CD4-positive, CD25-positive, alpha-beta regulatory T cell (primary cell): ENCODE measurements at places on chromosomes 11 and 22. TPM values are rescaled to one million over a fixed set of nuclear protein-coding genes. Genes with fewer than 3 reads are reported as not detected.
A peak's percentile ranks its signal among the peaks of the same experiment; 100 is the strongest.

GRCh38 chr11:17013548-17014320, 480 bp downstream of the PLEKHA7 start:
- H3K27me3 ChIP-seq: peaks cover 21% of the 10 kb centered on the region
- no peak overlapping the region for H3K27ac ChIP-seq
- no peak overlapping the region for H3K4me3 ChIP-seq

- DNase-seq: no peak
- no peaks in the 10 kb centered on the region for H3K27me3 ChIP-seq
- H3K4me3 ChIP-seq: no peak overlapping the region
- H3K4me1 ChIP-seq: no peaks in the 10 kb centered on the region
- peaks cover 55% of the 10 kb centered on the region for H3K36me3 ChIP-seq
- no peak overlapping the region for H3K27ac ChIP-seq
These were observed 35.0 kb downstream of the RNF141 start for GRCh38 chr11:10506008-10506370.

DNA sequence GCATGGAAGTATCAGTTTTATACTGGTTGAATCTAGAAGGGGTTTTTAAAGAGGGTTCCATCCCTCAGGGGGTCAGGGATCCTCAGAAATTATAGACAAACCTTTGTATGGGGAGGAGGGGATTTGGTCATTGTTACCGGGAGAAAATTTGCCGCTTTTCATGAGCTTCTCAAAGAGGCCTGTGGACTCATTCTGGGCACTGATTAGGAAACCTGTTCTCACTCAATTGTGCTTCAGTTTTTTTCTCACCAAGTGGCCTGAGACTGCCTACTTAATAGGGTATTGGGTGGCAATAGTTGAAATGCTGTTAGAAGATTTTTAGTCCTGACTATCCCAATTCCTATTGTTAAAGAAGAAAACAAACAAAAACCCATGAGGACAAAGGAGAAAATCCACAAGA, 14.0 kb downstream of the MPEG1 start:
- H3K36me3 ChIP-seq: no peaks in the 10 kb centered on the region
- no peaks in the 10 kb centered on the region for H3K27me3 ChIP-seq
- H3K27ac ChIP-seq: no peak overlapping the region
- DNase-seq: no peak
- no peak overlapping the region for H3K4me3 ChIP-seq

DNA sequence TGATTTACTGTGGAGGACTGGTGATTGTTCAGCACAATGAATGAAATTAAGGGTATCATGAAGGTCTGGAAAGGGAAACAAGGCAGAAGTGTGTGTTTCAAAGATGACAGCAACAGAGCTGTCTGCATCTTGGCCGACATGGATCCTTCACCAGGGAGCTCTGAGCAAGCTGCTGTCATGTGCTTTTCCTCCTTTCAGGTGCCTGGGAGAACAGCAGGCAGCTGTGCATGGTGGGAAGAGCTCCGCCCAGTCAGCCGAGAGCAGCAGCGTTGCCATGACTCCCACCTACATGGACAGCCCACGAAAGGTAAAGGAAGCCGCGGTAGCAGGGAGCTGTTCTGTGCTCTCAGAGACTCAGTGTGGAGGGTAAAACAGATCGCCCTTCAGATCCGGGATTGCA, 87.1 kb upstream of the YWHAH start:
- no peak for DNase-seq
- peaks cover 41% of the 10 kb centered on the region for H3K36me3 ChIP-seq
- no peaks in the 10 kb centered on the region for H3K27me3 ChIP-seq
- H3K4me3 ChIP-seq: no peak overlapping the region
- no peaks in the 10 kb centered on the region for H3K4me1 ChIP-seq

GRCh38 chr22:49017482-49018329, 810.0 kb downstream of the BRD1 start:
- H3K4me1 ChIP-seq: no peaks in the 10 kb centered on the region
- no peak overlapping the region for H3K4me3 ChIP-seq
- no peaks in the 10 kb centered on the region for H3K36me3 ChIP-seq
- H3K27ac ChIP-seq: no peak overlapping the region

- H3K27ac ChIP-seq: no peak overlapping the region
- H3K36me3 ChIP-seq: peaks cover 20% of the 10 kb centered on the region
- no peaks in the 10 kb centered on the region for H3K27me3 ChIP-seq
- peak overlapping the region; percentile 92 for H3K4me3 ChIP-seq
- peaks cover 18% of the 10 kb centered on the region for H3K4me1 ChIP-seq
- DNase-seq: no peak
These were observed 593 bp downstream of the FAM118B start for GRCh38 chr11:126212089-126212660.

CNGA4 gene
- total RNA-seq: 0.20 TPM

MN1 gene
- 0.39 TPM for total RNA-seq

DNA sequence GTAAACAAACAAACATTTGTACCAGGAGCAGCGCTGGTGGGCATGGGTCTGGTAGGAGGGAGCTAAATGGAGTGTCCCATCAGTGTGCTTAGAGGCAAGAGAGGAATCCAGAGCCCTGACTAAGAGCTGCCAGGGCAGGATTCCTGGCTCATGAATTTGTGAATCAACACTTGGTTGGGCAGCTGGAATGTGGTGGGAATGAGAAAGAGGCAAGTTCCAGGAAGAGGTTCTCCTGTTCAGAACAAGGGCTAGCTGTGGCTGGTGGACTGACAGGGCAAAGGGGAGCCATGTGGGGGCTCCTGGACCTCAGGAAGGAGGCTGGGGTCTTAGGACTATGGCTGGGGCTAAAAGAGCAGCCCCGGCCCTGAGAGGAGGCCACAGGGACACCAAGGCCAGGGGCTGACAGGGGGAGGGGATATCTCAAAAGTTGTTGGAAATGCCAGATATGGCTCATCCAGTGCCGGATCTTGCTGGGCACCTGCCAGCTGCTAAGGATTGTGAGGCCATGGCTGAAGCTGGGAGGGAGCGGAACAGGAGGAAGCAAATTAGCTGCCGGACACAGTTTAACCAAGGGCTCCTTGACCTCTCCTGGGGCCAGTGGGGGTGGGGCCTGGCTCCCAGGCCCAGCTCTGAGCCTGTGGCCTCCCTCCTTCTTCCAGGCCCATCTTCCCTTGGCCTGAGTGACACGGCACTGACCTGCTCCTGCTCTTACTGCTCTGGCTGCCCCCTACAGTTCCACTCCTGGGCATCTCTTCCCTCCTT, 14.6 kb upstream of the P2RY6 start:
- no peak overlapping the region for H3K27ac ChIP-seq
- no peak overlapping the region for H3K4me3 ChIP-seq
- no peaks in the 10 kb centered on the region for H3K4me1 ChIP-seq

DNA sequence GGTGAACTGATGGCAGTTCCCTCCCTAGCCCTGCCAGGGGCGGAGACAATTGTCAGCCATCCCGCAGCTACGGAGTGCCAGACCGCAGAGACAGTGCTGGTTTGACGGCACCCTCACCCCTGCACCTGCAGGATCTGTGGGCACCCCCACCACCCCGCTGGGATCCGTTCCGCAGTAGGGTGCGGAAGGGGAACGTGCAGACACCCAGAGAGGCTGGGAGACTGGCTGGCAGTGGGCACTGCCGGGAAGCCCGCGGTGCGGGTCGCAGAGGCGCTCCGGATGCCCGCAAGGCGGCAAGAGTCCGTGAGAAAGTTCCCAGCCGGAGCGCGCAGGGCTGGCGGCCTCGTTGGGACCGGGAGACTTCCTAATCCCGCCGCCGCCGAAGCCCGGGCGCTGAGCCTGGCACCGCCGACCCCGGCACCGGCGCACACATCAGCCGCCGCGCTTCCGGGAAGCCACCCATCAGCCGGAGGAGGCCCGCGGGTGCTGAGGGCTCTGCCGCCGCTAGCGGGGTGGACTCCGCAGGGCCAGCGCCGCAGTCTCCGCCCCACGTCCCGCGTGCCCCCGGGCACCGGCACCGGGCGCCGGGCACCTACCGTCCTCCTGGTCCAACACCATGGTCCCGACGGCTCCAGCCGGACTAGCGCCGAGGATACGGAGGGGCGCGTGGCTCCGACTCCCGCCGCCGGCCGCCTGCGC, 4.3 kb upstream of the LMO1 start:
- H3K4me1 ChIP-seq: peaks cover 18% of the 10 kb centered on the region
- DNase-seq: no peak
- peaks cover 26% of the 10 kb centered on the region for H3K27me3 ChIP-seq
- H3K4me3 ChIP-seq: no peak overlapping the region
- H3K36me3 ChIP-seq: no peaks in the 10 kb centered on the region

DNA sequence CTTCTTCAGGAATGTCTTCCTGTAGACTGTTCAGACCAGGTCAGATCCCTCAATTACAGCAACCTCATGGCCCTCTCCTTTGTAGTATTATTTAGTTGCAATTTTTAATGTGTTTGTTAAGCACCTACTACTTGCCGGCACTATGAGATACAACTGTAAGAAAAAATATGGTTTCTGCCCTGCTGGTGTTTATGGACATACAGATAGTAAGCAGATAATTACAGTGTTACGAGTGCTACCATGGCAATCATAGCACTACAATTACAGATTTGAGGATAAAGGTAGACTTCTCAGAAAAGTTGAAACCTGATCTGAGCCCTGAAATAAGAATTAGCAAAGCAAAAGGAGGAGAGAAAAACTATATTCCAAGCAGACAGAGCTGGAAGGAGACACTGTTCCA, 2.8 kb downstream of the LRRC51 start:
- H3K4me1 ChIP-seq: peaks cover 17% of the 10 kb centered on the region
- no peak overlapping the region for H3K4me3 ChIP-seq
- no peaks in the 10 kb centered on the region for H3K27me3 ChIP-seq

DNA sequence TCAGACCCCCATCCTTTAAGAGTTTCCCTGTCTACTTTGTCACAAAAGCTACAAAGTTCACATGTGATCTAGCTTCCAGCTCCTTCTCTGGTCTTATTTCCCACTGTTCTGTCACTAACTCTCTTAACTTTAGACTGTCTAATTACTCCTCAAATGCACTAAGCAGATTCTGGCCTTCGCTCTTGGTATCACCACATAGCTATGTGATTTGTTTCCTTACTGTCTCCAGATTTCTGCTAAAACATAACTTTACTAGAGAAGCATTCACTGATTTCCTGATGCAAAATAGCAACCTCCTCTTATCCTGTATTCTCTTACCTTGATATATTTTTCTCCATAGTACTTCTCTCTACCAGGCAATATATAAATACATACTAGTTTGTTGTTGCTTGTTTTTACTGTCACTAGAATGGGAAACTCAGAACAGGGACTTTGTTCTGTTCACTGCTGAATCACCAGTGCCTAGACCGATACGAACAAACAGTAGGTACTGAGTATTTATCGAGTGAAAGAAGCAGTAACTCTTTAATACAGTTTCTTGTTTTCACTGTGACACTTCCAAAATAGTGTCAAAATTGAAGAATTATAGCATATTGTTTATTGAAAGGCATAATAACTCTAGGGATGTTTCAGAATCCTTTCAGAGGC, 205.6 kb downstream of the DDX10 start:
- H3K4me1 ChIP-seq: no peaks in the 10 kb centered on the region
- H3K27ac ChIP-seq: no peak overlapping the region
- DNase-seq: no peak
- H3K27me3 ChIP-seq: no peaks in the 10 kb centered on the region
- H3K4me3 ChIP-seq: no peak overlapping the region

GRCh38 chr11:86503131-86503530, 128.4 kb downstream of the CCDC81 start:
- DNase-seq: no peak
- H3K27me3 ChIP-seq: peaks cover 2% of the 10 kb centered on the region
- no peaks in the 10 kb centered on the region for H3K4me1 ChIP-seq

GRCh38 chr22:20429254-20430100, 8.1 kb downstream of the SCARF2 start:
- H3K27me3 ChIP-seq: no peaks in the 10 kb centered on the region
- peak; percentile 79 for DNase-seq
- peaks cover 46% of the 10 kb centered on the region for H3K4me1 ChIP-seq
- no peak overlapping the region for H3K27ac ChIP-seq

GRCh38 chr22:23118647-23119493, 22.9 kb downstream of the RSPH14 start:
- no peaks in the 10 kb centered on the region for H3K27me3 ChIP-seq
- H3K27ac ChIP-seq: peak overlapping the region; percentile 67
- H3K36me3 ChIP-seq: no peaks in the 10 kb centered on the region
- peaks cover 13% of the 10 kb centered on the region for H3K4me1 ChIP-seq
- H3K4me3 ChIP-seq: no peak overlapping the region
- DNase-seq: no peak

GRCh38 chr22:46068593-46069491, 81.5 kb upstream of the PPARA start:
- no peak for DNase-seq
- H3K27me3 ChIP-seq: peaks cover 7% of the 10 kb centered on the region
- peak overlapping the region; percentile 21 for H3K27ac ChIP-seq
- H3K4me1 ChIP-seq: peaks cover 24% of the 10 kb centered on the region

CASP4 gene
- total RNA-seq: 116 TPM

DNA sequence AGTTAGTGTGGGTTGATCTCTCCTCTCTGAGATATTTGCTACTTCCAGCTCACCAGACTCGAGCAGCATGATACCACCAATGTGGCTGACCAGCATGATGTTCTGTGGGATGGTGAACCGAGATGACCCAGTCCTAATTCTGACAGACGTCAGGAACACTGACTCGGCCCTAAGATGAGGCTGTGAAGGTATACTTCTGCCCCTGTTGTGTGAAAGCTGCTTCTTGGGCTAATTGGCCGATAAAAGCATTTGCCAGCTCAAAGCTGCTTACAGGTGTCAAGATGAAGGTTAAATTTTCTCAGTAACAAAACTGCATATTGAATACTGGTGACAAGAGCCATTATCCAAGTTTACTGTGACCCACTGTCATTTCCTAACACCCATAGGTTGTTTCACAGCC, 151.4 kb downstream of the BRD1 start:
- H3K27ac ChIP-seq: no peak overlapping the region
- peaks cover 8% of the 10 kb centered on the region for H3K27me3 ChIP-seq
- no peaks in the 10 kb centered on the region for H3K36me3 ChIP-seq
- DNase-seq: no peak
- peaks cover 3% of the 10 kb centered on the region for H3K4me1 ChIP-seq
